ENCODE measurements at places on chromosomes 12 and 14.

DNA sequence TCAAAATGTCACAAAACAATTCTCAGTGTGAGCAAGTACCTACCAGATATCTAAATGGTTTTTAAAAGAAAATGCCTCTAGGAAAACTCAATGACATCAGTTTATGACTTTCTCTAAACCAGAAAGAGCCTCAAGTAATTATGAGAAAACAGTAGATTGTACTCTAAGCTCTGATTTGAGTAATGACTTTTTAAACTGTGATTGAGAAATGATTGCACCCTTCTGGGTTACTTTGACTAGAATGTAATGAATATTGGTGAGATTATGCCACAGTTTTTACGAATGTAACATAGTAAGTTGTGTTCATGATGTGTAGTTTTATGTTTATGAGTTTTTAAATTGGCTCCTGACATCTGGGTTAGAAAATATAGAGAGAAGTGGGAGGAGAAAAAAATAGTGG lies 68.8 kb downstream of the ALX1 start:
- DNase-seq = no peak

DNA sequence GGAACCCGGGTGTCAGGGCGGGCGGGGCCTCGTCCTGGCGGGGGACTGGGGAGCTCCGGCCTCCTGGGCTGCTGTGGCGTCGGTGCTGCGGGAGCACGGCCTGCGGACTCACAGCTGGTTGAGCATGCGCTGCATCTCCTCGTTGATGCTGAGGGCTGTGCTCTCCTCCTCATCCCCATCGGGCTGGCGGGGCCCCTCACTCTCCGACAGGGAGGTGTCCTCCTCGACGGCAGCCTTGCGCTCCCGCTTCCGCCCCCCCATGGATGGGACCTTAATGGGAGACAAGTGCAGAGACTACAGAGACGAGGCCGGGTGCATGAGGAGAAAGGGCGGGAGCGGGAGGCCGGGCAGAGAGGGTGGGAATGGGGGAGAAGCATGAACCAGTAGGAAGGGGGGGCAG lies 7.3 kb downstream of the IFFO1 start:
- no peak for DNase-seq

- no peak for DNase-seq
Measured at GRCh38 chr14:95727056-95727700, 13.3 kb upstream of the TCL1A start.

DNA sequence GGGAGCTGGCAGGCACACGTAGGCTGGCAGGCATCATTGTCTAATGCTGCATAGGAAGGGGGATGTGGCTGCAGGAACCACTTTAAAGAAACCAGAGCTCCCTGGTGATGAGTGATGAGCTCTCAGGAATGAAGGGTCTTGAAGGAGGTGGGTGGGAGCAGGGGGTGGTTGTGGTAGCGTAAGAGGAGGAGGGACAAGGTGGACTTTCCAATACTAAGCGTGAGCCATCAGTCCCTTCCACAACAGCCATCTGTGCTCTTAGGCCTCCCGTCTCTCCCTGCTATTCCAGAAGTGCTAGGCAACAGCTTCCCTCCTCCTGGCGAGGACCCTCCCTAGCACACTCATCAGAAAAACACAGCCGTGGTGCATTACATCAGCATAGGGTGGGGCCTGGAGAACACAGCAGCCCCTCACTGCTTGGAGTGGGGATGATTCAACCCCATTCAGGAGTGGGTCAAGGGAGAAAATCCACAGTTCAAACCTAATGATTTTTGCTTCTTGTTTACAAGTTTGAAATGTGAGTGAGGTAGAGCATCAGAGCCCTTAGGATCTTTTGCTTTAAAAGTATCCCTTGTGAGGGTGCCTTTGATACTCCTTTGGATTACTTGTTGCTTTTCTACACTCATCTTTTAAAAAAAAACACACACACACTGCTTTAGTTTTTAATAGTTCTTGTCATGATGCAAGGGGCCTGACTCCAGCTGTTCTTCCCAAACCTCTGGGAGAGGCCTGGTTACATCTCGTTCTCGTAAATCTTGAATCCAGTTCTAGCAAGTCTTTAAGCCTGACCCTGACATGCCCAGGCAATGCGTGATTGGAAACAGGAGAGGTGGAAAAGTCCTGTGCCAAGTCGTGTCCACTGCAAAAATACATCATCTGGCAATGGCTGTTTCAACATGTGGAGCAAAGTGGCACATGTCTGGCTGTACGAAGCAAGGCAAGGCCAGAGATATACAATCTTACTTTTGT lies 356.4 kb upstream of the DDHD1 start:
- no peak for DNase-seq

Measured in CD8-positive, alpha-beta T cell (primary cell).